ENCODE measurements at places on chromosomes 5 and 9.

DNA sequence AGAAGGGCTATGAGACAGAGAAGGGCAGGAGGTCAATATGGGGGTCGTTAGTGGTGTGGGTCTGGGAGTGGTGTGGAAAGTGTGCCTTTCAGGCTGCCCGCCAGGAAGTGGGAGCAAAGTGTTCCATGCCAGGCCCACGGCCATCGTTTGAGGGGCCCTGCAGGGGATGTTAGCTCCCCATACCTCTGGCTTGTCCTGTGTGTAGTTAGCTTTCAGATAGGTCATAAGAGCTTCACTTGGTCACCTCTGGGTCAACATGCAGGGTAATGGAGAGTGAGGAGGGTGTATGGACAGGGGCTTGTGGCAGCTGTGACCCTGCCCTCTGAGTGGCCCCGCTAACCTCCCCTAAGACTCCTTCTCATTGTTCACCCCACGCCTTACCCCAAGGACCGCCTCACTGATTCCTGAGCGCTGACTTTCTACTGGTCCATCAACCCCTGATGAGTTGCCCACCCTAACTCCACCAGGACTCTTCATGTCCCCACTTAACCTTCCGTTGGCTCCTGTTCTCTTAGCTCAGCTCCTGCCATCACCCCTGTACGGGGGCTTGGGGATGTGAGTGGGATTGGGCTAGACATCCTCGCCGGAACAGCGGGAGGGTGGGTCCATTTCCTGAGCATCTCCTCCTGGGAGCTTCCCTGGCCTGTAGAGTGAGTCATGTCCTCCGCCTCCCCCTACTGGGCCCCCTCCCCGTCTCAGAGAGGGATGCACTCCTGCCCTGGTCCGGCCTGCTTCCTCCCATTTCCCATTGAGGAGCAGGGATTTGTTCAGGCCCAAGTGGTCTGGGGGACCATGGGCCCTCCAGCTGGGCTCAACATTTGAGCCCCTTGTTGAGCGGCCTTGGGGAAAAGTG lies 125.7 kb downstream of the FGF18 start:
- no peak for DNase-seq

- no peak for DNase-seq
These were observed 478.4 kb downstream of the KDM4C start for GRCh38 chr9:7236186-7236585.

DNA sequence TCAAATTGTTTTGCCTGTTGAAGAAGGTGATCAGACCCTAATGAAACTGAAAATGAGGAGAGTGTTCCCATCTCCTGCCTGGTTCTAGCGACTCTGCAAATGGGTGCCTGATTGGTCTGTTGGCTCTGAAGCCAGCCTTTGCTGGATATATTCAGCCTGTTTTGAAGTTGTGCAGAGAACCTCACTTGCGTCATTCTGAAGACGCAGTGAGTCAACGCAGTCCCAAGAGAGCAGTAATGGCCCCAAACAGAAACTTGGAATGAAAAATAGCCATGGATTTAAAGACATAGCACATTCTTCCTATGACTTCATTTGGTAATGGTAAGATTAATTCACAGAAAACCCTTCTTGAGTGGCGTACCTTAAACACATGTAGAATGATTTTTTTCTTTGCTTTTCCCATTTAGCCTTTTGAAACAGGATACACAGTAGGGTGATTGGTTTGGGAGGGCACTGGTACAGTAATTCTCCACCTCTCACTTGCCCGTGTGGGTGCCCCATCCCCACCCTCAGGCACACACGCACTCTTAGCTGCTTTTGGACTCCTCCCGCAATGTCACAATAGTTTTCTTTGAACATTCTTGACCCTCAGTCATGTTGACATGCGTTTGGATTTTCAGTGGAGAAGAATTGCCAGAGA lies 54.1 kb upstream of the ABL1 start:
- peak; percentile 96 for DNase-seq

DNA sequence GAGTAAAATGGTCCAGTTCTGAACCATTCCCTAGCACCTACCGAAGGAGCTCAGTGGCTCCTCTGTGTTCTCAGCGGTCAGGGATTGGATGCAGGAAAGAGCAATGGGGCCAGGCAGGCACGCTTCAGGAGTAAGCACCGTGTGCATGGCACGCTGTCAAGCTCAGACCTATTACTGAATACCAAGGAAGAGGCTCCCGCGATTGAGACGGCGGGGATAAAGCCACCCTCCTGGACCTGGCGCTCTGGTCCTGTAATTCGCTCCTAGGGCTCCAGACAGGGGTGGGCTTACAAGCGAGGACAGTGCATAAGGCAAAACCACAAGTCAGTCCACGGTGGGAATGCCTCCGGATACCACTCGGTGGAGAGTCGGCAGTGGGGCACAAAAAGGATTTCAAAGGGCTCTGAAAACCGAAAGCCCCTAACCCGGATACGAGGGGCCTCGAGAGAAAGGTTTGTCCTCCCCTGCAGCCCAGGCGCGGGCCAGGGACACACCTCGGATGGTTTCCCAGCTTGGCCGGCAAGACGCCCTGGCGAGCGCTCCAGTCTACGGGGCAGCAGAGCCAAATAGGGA lies 988 bp downstream of the OXCT1 start:
- DNase-seq, result no peak

GRCh38 chr5:105954341-105954740 lies 1716.4 kb downstream of the EFNA5 start:
- DNase-seq, result no peak

DNA sequence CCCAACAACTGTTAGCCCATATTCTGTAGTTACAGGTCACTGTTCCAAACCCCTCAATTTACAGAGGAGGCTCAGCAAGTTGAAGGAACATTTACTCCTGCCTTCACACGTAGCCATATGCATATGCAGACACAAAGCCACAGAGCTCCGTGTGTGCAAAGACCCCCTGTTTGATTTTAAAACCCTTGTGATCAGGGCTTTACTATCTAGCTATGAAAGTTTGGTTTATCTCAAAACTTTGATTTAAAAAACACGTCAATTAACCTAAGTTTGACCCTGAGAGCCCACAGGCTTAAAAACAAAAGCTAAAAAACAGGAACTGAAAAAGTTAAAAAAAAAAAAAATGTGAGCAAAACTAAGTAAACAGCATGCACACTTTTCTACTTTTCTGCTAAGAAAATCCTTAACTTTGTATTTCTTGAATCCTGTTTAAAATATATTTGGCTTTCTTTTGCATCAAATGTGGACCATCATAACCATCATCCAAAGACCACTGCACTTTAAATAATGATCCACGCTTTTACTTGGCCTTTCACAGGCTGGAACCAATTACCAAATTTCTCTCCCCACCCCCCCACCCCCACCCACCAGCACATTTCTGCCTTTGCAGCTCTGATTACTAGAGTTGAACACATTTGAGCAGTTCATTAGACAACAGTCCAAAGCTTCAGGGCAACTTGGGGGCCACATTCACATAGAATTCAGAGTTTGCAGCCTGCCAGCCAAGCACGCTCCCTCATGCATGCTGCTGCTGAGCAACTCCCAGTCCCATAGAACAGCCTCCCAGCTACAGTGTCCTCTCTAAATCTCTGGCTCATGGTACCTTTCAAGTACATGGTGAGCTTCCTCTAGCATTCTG lies 128.8 kb upstream of the MAP3K1 start:
- DNase-seq, result no peak

DNA sequence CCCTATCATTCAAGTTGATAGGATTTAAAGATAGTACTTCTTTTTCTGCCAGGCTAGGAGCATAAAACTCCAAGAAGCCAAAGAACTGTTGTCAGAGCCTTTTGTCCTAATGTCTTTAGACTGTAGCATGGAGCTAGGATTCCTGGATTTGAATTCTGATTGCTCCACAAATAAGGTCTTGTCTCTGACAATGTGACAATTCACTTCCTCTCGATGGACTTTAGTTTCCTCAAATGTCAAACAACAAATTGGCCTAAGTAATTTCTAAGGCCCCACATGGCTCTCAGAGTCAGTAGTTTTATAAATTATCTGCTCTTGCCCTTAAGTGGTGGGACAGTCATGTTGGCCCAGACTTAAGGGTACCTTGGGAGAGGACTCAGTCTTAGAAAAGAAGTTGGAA lies 36.7 kb downstream of the RFK start:
- DNase-seq, result no peak

Measured in NCI-H460 (cell line).